Renal pelvis (tissue), 12 donors: ENCODE measurements at places on chromosomes 1 and 21. TPM values are rescaled to one million over a fixed set of nuclear protein-coding genes. Genes with fewer than 3 reads are reported as not detected.

- no peak for DNase-seq
Measured at GRCh38 chr1:32051706-32052105, 21.0 kb upstream of the TMEM39B start.

GRCh38 chr1:1630191-1630964, 1.6 kb upstream of the MMP23B start:
- DNase-seq: peak; percentile 89

GRCh38 chr1:112466078-112466660, 42.6 kb upstream of the WNT2B start:
- peak; percentile 88 for DNase-seq

DNA sequence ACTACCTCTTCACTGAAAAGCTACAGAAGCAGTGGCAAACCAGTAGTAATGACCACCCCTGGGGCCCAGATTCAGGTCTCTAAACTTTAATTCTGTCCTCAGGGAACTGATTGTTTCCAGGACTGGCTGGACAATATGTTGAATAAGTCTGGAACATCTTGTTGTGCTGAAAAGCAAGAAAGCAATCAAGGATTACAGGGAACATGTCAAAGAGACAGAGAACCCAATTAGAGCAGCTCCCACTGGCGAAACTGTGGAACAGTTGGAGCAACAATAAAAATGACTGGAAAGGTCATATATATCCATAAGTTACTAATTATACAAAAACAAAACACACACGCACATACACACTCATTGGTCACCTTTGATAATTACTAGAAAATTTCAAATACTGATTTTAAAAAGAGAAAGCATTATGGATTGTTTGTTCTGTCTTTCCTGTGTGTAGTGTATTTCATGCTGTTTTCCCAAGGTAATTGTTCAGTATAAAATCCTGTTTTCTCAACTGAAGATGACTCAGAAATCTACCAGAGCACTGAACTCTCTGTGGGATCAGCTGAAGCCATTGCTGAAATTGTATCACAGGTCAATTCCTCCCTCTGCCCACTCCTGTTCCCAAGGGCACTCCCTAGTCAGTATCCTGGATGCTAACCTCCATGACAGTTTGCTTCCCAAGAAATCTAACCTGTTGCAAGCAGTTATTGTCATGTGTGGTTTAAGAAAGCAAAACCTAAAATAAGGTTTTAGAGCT, 83.6 kb upstream of the RGS1 start:
- no peak for DNase-seq

DNA sequence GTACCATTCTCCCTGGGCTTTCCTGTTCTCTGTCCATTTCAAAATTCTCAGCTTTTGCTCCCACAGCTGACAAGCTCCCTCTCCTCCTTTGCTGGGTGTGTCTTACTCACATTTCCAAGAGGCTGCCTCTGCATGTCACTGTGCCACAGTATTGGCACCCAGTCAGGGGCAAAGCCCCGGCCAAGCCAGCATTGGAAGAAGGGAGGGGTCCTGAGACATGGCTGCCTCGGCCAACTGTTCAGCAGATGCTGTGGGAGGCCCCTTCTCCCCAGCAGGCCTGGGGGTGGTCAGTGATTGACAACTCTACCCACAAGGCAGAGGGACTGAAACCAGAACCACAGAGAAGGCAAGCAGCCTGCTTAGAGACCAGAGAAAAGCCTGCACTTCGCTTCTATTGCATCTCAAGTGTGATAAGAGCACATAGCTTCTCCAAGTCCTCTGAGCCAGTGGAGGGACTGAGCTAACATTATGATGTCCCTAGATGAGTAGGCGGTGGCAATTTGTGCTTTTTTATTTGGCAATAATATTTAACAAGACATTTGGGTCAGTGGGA, 294.1 kb downstream of the SIPA1L2 start:
- DNase-seq: no peak

DNA sequence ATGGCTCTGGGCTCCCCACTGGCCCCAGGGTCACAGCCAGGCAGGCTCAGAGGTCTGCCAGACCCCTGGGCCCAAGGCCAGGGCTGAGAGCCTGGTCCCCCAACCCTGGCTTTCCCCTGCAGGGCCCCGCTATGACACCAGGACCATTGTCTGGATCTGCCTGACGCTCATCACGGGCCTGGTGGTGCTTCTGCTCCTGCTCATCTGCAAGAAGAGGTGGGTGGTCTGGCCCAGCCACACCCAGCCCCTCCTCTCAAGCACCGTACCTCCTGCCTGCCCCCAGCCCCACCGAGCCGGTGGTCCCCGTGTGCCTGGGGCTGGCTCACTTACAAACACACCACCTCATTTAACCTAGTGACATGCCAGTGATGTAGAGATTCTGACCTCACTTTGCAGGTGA, 31.8 kb downstream of the EPHA8 start:
- DNase-seq: no peak

GRCh38 chr1:61427510-61427909, 297.4 kb downstream of the TM2D1 start:
- DNase-seq: no peak

DNA sequence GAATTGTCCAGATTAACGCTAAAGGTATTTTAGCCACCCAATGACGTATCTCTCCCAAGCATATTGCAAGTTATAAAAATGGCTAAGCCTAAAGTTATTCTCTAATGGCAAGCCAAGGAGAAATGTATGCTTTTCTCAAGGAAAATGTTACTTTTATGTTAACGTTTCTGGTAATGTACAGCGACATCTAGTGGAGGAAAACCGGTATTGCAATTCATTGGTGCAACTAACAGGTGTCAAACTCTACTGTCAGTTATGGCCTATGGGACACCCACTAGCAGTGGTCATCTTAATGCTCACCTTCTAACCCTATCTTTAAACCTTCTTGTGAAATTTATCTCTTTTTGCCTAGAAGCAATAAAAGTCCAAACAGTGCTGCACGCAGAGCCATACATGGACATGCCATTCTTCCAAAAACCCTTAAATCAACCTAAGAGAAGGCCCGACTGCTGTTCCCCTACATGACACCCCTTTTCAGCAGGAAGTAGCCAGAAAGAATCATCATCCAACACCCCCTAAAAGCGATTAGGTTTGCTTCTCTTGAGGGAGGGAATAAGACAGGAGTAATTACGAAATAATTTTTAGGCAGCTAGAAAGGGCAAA, 68.7 kb upstream of the LRIF1 start:
- peak; percentile 1 for DNase-seq

GRCh38 chr1:6985549-6986276, 200.5 kb downstream of the CAMTA1 start:
- no peak for DNase-seq

GRCh38 chr1:67743072-67743725, 58.2 kb downstream of the GADD45A start:
- DNase-seq: no peak

- peak; percentile 70 for DNase-seq
Measured at GRCh38 chr21:41612674-41613532, 104.9 kb upstream of the TMPRSS2 start.

DNA sequence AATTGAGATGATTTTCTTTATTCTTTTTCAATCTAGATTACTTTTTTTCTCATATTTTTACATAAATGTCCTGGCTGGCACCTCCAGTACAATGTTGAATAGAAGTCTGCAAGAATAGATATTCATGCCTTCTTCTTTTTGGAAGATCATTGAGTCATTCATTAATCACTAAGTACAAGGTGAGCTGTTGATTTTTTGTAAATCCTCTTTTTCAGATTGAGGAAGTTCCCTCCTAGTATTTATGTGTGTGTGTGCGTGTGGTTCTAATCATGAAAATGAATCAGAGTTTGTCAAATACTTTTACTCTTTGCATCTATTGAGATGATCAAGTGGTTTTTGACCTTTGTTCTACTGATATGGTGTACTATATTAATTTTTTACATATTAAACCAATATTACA, 859.3 kb downstream of the KCNT2 start:
- DNase-seq: no peak

DNA sequence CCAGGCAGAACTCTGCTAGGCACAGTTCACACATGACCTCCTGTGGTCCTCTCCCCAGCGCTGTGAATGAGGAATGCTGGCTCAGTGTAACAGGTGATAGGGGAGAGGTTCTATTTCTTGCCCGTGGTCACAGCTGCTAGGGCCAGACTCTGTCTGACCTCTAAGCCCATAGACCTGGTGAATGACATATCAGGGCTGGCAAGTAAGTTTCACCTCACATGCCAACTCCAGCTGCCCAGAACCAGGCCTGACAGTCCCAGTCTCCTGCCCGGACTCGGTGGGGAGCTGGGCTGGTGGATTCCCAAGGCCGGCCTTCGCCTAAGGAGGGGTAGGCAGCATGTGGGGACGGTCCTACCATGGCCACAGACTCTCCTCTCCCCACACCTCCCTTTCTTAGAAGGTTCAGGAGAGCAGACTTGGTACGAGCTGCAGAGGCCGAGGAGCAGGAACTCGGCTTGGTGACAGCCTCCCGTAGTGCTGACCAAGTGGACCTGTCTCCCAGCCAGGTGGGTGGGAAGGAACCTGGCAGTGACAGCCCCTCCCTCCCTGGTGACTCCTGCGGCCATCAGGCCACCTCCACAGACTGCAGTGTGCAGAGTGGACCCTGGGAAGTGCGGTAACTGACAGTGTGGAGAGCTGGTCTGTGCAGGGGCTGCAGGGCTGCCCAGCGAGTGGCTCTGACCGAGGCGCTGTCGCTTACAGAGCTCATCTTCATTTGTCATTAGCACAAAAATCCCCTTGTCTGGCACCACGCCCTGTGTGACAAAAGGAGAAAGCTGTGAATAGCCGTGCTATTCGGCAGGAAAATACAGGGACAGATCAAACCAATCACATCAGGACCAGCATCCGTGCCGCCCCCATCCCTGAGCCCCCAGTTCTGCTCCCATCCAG, 74.6 kb downstream of the SCCPDH start:
- DNase-seq: no peak

DNA sequence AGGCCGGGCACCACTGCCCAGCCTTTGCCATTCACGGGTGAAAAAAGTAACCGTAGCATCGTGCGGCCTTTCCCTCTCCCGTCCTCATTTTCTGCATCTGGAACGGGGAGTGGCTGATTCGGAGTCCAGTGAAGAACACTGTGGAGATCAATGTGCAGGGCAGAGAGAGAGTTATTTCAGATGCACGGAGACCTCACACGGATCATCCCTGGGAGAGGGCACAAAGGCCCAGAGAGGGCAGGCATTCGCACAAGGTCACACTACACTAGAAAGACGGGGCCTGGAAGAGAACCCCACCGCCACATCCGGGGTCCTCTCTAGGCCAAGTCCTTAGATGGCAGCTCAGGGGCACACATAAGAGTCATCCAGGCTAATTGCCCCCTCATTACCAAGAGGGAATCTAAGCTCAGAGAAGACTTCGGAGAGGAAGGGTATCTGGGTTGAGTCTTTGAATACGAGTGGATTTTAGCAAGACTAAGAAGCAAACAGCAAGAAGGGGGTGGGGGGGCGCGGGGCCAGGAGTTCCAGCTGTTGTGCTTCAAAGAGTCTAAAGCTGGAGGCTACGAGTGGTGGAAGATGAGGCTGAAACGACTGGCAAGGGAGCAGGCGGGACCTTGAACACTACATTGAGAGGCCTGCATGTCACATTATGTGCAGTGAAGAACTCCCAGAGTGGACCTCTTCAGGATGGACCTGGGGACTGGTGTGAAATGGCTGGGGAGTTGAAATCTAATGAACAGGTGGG, 857 bp downstream of the GPX7 start:
- peak; percentile 21 for DNase-seq

DNA sequence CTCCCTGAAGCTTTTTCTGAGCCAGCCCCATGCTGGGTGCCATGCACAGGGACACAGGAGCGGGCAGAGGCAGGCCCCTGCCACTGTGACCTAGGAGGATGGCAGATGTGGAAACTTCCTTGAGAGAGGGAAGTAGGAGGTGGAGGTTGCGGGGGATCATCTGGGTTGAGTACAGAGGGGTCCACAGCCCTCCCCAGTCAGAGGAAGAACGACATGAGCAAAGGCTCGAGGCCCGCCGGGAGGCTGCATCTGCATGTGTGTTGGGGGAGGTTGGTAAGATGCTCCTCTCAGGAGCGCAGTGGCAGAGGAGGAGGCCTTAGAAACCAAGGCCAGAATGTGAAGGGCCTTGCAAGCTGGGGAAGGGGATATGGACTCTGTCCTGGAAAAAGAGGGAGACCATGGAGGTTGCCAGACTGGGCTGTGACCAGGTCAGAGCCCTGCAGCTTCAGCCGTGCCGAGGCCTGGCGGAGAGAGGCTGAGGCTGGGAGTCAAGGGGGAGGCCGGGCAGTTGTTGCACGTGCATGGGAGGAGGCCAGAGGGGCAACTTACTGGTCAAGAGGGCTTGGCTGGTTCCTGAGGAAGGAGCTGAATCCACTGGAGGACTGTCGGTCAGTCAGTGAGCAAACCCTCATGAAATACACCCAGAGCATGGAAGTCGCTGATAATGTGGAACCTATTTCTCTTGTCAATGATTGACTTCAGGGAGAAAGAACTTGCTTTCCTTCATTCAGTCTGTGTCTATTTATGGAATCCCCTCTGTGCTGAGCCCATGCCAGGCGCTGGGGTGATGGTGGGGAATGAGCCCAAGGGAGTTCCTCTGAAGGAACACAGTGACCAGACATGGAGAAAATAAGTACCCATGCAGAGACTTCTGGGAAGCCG, 31.7 kb downstream of the A3GALT2 start:
- no peak for DNase-seq

DNA sequence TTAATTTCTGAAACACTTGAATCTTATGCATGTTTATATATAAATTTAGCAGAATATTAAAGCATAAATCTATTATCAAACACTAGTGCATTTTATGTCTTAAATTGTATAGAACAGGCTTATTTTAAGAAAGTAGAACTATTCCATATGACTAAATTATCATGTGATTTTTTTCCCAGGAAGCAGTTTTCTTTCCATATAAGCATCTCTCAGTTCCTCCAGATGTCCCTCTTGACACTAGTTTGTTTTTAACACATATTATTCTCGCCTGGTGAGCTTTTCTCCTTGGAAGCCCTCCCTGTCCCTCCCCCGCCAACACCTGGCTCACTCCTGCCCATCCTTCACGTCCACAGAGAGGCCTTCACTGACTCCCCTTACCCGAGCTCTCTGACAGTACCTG, 48.3 kb upstream of the BCAR3 start:
- no peak for DNase-seq

GRCh38 chr1:152444045-152444444, 30.0 kb upstream of the CRNN start:
- no peak for DNase-seq

The GRHL3 gene
- 6.7 TPM for polyA plus RNA-seq

The FBXO2 gene
- polyA plus RNA-seq: 1.4 TPM

The HSD3B2 gene
- polyA plus RNA-seq: 2.8 TPM

The RGS4 gene
- polyA plus RNA-seq: 8.6 TPM

The TSPAN2 gene
- polyA plus RNA-seq: 34.6 TPM

The SLC22A15 gene
- 7.8 TPM for polyA plus RNA-seq

The BCAS2 gene
- 50.6 TPM for polyA plus RNA-seq

The CELF3 gene
- 0.53 TPM for polyA plus RNA-seq

The DCST1 gene
- 0.38 TPM for polyA plus RNA-seq

The OLIG2 gene
- not detected for polyA plus RNA-seq
